DMS 273 treated with DMSO at 0.1 percent for 48 hours (cell line): ENCODE measurements at places on chromosomes 1 and 21.
A peak's percentile ranks its signal among the peaks of the same experiment; 100 is the strongest.

GRCh38 chr1:60948486-60948885, 133.9 kb upstream of the NFIA start:
- DNase-seq = no peak

GRCh38 chr1:85303440-85304162, 27.2 kb upstream of the BCL10 start:
- no peak for DNase-seq

GRCh38 chr1:239909898-239910297, 181.8 kb upstream of the FMN2 start:
- no peak for DNase-seq

DNA sequence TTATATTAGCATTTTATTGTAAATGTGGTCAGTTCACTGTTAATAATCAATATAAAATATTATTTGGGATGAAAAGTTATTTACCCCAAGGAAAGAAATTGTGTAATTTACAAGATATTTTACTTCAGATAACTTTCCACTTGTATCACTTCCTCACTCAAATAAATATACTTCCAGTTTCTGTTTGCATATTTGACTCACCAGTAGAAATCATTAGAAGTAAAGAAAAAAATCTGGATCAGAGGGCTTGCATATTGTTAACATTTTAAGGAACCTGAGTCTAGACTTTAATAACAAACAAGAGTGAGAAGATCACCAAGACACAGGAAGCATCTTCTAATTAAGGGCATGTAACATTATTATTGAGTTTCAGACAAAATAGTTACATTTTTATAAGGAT, 347 bp upstream of the KRTAP20-4 start:
- DNase-seq = no peak

GRCh38 chr1:44835738-44836675, 7.0 kb downstream of the PTCH2 start:
- peak; percentile 48 for DNase-seq

DNA sequence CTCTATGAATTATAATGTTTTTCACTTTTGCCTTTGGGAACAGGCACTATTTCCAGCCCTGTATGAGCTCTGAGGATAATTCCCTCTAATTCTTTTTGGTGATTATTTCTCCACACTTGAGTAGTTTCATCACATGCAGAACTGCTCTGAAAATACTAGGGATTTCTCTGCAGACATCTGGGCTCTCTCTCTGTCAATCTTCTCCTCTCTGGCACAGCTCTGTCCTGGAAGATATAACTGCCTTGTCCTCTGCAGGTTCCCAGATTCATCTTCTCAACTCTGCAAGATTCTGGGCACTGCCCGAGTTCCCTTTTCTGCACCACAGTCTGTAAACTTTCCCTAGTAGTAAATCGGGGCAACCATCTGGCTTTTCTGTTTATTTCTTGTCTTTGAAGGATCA, 131.3 kb upstream of the FMN2 start:
- no peak for DNase-seq

DNA sequence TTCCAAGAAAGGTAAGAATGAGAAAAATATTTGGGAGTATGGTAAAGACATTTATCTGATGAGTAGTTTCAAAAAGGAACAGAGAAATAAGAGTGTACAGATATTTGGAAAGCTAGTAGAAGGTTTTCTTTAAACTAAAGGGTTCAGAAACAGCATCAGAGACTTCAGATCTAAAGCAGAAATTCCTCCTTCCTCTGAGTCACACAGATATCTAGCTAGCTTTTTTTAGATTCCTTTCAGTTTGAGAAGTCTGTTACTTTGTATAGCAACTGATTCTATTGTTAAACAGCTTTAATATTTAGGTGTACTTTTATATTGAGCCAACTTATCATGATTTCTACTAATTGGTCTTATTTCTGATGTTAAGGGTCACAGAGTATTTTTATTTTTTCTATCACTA, 4.7 kb downstream of the AMY2B start:
- no peak for DNase-seq
